ENCODE measurements at places on chromosomes 11 and 22.

GRCh38 chr22:37139762-37140161 is 10.0 kb downstream of the IL2RB start:
- peak; percentile 64 for DNase-seq

- DNase-seq, result no peak
These were observed 60.1 kb upstream of the GUCY1A2 start for GRCh38 chr11:107078375-107078774.

DNA sequence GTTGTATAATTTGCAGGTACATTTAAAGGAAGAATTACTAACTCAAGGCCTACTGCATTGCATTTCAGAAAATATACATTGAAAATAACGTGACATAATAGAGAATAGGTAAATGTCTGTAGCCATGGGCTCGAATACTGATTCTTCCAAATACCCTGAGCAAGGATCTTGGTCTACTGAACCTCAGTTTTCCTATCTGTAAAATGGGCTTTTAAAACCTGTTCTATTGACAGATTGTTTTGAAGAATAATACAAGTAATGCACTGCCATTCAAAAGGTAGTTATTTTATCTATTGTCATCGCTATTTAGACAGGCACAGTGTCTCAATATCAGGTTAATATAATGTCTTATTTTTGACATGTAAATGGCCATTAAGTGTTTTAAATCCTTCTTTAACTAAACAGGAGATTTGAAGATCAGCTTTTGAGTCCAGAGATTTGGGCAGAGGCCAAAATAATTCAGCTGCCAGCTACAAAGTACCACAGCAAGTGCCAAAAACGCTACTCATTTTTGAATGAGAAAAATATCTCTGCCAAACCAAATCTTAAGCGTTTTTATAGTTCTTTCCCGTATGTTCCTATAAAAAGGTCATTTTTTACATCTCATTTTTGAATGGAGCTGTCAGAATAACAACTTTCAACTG is 56.7 kb downstream of the CTSC start:
- DNase-seq, result no peak

GRCh38 chr11:70495351-70496310 is 97.3 kb downstream of the CTTN start:
- DNase-seq, result no peak

- DNase-seq, result no peak
These were observed 826 bp upstream of the EEF1G start for GRCh38 chr11:62574363-62575071.

DNA sequence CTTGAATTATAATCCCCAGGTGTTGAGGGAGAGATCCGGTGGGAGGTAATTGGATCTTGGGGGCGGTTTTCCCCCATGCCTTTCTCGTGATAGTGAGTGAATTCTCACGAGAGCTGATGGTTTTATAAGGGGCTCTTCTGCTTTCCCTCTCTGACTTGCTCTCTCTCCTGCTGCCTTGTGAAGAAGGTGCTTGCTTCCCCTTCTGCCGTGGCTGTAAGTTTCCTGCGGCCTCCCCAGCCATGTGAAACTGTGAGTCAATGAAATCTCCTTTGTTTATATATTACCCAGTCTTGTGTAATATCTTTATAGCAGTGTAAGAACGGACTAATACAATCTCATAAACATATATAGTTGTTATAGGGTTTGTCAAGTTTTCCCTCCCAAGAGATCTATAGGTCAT is 32.8 kb downstream of the KCNE3 start:
- DNase-seq, result no peak

GRCh38 chr11:28461846-28462245 is 353.7 kb downstream of the METTL15 start:
- DNase-seq, result no peak

DNA sequence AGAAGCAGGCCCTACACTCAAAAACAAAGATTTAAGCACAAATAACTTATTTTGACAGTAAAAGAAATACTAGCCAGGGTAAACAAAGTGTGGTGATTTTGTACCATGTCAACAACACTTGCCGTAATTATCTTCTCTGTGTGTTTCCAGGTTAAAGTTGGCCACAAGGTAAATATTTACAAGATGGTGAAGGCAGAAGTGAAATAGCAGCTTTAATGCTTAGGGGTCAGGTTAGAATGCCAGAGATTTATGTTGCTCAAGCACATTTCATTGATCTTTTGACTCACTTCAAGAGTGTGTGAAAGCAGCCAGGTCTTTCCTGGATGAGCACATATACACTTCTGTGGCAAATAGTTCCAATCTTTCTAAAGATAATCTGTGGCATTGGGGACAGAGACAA is 270.2 kb upstream of the LUZP2 start:
- DNase-seq, result no peak

- DNase-seq, result no peak
These were observed 11.6 kb downstream of the SLC37A2 start for GRCh38 chr11:125074511-125075241.

- DNase-seq, result no peak
These were observed 122.5 kb downstream of the KCNQ1OT1 start for GRCh38 chr11:2577031-2577990.

GRCh38 chr11:78344094-78344493 is 73.5 kb downstream of the GAB2 start:
- DNase-seq, result no peak

DNA sequence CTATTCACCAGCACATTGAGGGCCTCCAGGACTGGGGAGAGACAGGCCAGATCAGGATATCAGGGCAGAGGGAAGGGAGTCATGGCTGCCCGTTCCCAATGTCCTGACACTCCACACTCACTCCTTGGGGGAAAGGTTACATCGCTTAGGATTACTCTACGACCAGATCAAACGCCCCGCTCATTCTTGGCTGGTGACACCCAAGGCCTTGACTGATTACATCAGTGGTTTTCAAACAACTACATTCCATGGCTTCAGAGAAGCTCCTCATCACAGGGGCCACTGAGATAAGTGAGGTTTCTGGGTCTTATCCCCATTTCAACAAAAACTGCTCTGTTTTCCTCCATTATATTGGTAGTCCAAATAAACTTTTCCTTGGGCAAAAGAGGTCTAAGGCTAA is 15.0 kb downstream of the UBE2L6 start:
- no peak for DNase-seq

DNA sequence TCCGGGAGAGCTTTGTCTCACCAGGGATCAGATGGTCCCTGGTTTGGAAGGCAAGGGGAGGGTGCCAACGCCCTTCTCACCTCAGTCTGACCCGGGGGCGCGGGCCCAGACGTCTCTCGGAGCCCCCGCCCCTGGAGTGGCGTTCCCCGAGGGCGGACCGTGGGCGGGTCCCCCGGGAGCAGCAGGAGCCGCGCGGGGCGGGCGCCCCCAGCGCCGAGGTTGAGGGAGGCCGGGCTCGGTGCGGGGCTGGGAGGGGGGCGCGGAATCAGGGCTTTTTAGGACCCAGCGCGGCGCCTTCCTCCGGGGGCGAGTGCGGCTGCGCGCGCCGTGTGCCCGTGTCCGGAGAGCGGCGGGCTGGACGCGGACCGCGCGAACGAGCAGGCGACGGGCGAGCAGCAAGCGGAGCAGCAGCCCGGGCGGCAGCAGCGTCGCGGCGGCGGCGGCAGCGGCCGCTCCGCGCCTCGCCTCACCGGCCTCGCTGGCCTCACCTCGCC is at the start of gene KCNC1:
TSS of gene KCNC1 (plus strand) at position 364 of the 494 bp plus-strand sequence. CDS start 1,222 bp downstream, outside the sequence.
- DNase-seq, result peak; percentile 53

DNA sequence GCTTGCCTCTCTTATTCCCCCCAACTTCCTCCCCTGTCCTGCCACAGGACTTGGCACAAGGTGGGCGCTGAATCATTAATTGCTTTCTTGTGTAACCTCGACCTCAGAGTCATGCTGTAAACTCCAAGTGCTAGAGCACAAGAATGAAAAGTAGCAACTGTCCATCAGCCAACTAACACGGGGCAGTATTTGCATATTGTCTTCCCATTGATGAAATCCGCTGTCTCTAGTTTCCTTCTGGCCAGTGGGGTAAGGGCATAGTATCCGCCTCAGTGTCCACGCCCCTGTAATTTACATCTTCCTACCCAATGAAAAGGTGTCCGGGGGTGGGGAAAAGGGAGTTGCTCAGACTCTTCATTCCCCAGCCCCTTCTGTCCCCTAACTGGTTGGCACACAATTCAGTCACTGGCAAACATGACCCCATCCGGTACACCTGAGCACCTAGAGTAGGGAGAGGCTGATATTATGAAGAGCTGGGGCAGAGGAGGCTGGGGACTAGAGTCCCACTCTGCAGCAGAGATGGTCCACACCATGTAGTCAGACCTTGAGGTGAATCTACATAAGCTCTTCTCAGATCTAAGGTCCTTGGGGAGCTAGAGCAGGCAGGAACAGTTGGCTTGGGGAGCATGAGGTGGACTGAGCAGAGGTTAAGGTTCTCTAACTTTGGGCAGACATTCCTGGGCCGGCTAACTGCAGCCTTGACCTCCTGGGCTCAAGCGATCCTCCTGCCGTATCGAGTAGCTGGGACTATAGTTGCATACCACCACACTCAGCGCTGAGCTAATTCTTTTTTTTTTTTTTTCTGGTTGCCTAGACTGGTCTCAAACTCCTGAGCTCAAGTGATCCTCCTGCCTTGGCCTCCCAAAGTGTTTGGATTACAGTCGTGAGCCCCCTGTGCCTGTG is 6.8 kb upstream of the GGA1 start:
- DNase-seq, result peak; percentile 33

DNA sequence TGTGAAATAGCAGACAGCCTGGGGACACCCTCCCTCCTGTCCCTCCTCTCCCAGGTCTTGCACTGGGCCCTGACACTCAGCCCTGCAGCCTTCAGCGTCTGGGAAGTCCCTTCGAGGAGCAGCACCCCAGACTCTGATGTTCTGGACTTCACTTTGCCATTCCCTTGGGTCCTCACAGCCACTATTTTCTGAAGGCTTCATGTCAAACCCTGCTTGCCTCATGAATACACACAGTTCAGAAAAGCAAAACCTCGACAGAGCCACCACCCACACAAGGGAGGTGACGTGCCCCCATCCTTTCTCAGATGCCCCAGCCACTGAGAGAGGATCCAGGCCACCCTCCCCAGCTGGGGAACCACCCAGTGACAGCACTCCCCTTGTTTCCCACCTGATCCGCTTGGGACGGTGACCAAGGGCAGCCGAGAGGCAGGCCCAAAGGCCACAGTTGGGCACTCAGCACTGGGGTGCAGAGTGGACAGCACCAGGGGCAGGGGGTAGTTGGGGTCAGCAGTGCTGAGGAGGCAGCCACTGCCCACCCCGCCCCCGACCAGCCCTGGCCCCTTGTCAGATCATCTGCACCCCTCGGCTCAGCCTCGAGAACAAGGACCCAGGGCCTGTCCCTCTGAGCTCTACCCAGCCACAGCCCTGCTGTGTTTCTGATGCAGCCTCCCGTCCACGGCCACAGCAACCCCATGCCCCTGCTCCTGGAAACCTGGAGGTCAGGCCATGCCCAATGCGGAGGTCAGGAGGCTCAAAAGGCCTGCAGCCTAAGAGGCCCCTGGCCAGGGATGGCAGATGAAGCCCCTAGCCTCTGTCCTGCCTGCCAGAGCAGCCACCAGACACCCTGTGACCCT is 3.1 kb upstream of the TNNT3 start:
- no peak for DNase-seq
